ENCODE measurements at places on chromosomes 6 and 20.

DNA sequence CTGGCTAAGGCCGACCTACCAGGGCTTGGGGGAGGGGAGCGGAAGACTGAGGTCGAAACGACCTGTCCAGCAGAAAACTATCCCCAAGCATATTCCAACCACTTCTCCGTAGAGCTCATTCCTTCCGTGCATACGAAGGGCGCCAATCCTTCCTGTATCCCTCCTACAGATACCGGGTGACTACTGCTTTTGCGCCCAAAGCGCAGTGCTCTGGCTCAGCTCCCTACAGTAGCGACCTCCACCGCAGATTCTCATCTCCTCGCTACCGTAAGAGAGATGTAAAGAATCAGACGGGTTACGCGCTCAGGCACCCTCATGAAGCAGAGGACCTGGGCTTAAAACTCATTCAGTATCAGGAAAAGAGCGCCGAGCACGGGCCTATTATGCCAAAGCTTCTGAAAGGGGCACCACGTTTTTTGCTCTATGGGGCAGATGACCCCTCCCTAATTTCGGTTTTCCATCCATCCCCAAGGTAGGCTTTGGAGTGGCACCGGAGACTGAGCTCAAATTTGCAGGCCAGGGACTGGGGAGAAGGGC, 563 bp upstream of the NNAT start:
- DNase-seq = no peak

GRCh38 chr6:148997865-148998264, 251.0 kb downstream of the UST start:
- DNase-seq = no peak

GRCh38 chr6:108884211-108885059, 36.2 kb downstream of the ARMC2 start:
- DNase-seq = no peak

DNA sequence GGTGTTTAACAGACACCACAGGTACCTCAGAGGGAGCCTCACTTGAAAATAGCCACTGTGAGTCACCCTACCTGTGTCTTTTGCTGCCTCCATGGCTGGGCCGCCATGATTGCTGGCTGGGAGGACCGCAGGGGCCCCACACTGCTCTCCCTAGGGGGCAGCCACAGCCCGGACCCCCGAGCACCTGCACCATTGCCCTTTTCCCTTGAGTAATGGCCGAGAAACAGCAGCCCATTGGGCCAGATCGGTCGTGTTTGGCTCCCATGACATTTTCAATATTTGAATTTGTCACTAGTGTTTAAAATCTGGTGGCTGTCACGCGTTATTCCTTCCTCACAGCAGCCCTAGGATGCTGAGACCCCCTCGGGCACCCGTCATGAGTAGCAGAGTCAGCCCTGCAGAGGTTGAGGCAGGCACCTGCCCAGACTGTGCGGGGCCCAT, 6.7 kb downstream of the ZBP1 start:
- no peak for DNase-seq

DNA sequence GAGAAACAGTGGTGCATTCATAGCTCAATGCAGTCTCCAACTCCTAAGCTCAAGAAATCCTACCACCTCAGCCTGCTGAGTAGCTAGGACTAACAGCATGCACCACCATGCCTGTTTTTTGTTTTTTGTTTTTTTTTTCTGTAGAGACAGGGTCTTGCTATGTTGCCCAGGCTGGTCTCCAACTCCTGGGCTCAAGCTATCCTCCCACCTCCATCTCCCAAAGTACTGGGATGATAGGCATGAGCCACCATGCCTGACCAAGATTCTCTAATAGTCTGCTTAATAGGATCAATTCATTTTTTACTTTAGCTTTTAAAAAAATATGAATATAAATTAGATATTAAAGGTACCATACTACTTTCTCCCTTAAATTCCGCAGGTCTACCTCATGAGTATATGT, 152.3 kb upstream of the BEND3 start:
- no peak for DNase-seq

GRCh38 chr6:156395276-156395675, 381.9 kb upstream of the ARID1B start:
- no peak for DNase-seq

GRCh38 chr6:150409576-150410066, 40.8 kb downstream of the IYD start:
- DNase-seq = no peak

GRCh38 chr6:444653-445275, 53.2 kb downstream of the IRF4 start:
- DNase-seq = no peak

GRCh38 chr6:73236144-73236750, 11.0 kb upstream of the KHDC1L start:
- DNase-seq = peak; percentile 54

DNA sequence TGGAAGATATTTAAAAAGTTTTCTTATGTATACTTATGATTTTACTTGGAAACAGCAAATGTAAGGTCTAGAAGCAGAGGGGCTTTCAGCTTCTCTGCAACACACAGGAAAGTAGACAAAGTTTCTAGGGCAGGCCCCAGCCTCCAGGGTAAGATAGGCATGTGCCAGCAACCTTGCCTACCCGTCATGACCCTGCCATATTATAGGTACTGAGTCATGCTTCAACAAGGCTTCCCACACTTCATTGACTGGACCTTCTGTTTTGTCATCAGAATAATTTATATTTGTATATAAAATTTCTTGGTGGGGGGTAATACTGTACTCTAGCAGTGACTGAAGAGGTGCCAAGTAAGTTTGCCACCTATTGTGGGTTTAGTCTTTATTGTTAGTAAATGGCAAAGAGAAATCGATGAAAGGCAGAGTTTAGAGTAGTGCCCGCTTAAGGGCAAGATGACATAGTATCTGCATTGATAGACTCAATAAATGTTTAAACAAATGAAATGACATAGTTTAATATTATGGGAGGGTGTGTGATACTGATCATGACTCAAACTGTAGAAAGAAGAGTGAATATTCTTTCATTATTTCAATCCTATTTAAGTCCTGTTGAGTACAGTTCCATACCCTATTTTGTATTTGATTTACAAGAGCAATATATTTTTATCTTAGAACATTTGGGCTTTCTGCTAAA, 95.6 kb downstream of the JARID2 start:
- no peak for DNase-seq

DNA sequence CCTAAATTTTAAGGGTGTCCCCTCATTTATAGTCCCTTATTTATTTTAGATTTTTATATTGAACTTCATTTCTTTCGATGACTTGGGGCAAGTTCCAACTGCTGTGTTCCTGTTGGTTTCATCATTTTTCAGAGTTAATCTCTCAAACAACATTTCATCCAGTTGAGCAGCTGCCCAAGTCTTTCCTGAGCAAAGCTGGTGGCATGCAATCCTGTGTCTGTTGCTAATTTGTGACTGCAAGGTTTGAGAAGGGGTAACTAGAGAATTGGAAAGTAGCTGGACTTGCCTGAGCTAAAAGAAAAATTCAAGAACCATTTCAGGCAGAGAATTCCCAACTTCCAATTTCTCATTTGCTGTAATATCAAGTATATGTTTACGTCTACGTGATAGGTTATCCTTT, 881.5 kb upstream of the SLC35B3 start:
- DNase-seq = no peak

DNA sequence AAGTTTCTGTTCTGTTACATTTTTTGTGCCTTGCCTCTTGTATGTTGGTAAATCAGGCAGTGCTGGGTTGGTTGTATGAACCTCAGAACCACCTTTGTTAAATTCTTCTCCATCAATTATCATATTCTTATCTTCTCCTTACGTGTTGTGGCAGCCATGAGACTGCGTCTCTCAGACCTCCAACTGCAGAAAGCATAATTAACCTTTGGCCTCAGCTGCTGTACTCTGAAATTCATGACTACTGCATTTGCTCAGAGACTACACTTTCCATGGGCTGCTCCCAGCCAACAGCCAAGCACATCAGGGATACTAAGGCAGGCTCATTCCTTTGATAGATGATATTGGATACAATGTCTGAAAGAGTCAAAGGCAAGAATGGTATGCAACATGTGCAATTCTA, 15.1 kb upstream of the SNX3 start:
- DNase-seq = no peak

GRCh38 chr6:21220271-21220987, 373.1 kb upstream of the SOX4 start:
- DNase-seq = no peak

DNA sequence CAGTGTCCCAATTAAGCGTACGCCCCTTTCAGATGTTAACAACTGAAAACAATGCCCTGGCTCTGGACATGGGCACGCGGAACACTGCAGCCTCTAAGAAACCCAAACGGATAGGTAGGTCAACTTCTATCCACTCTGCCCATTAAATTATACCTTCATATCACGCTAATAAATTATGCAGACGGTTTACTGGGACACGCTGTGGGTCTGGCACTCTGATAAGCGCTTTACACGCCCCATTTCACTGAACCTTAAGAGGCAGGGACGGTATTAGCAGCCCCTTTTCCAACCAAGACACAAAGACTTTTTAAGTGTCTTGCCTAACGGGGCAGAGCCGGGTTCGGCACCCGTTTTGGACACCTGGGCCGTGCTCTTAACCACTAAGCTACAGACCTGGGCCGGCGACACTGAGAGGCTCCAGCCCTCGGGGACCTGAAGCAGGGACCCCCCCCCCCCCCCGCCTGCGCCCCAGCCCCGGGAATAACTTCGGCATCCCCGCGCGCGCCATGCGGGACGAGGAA, 744 bp downstream of the STAU1 start:
- DNase-seq = no peak

All from kidney glomerular epithelial cell (primary cell).